Neuronal stem cell (in vitro differentiated cells): ENCODE measurements at places on chromosomes 6 and 20.

- no peak for DNase-seq
Observed at GRCh38 chr6:44498436-44498835, 110.9 kb downstream of the CDC5L start.

- no peak for DNase-seq
Observed at GRCh38 chr6:158219228-158219627, 51.1 kb downstream of the GTF2H5 start.

GRCh38 chr6:35461270-35461669 is 6.9 kb upstream of the RPL10A start:
- DNase-seq, result no peak

- no peak for DNase-seq
Observed at GRCh38 chr6:139940741-139941729, 566.6 kb upstream of the CITED2 start.

GRCh38 chr20:33232486-33233072 is 3.2 kb upstream of the BPIFA1 start:
- no peak for DNase-seq

DNA sequence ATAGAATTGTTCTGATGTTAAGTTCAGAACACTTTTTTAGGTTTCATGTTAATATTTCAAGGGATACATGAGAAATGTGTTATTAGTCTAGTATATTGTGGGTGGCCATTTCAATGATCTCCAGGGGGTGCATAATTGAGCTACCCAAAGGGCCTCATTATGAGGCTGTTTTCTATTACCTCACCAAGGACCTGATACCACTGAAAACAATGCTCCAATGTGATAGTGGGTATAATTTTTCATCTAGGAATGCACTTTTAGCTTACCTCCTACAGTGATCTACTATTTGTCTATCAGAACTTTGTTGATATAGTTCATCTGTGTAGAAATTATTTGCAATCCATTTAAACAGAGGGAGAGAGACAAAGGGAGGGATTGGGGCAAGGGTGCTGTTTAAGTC is 106.8 kb upstream of the HS3ST5 start:
- DNase-seq, result no peak

GRCh38 chr20:58019850-58020625 is 208.4 kb downstream of the ANKRD60 start:
- no peak for DNase-seq

- no peak for DNase-seq
Observed at GRCh38 chr6:135728589-135728988, 122.9 kb upstream of the PDE7B start.

- no peak for DNase-seq
Observed at GRCh38 chr6:33769248-33769821, 19.6 kb downstream of the LEMD2 start.

DNA sequence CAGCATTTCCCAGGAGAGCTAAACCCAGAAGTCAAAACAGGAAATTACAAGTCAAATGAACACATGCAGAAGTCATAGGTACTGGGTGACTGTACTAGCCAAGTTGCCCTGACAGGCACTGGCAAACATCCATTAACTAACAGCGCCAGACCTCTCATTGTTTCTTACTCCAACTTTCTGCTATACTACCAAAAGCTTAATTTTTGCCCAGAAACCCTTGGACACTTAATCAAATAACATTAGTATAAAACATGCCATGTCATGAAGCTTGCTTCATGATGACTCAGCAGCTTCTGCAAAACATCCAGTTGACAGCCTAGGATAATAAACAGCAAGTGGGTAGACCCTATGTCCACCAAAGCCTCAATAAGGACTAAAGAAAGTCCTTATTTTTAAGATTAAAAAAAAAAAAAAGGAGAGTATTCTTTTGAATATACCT is 3.5 kb downstream of the NUP153 start:
- no peak for DNase-seq

- DNase-seq, result no peak
Observed at GRCh38 chr6:135525594-135525993, 28.1 kb upstream of the AHI1 start.

- DNase-seq, result no peak
Observed at GRCh38 chr20:47117773-47118172, 223.1 kb downstream of the EYA2 start.

DNA sequence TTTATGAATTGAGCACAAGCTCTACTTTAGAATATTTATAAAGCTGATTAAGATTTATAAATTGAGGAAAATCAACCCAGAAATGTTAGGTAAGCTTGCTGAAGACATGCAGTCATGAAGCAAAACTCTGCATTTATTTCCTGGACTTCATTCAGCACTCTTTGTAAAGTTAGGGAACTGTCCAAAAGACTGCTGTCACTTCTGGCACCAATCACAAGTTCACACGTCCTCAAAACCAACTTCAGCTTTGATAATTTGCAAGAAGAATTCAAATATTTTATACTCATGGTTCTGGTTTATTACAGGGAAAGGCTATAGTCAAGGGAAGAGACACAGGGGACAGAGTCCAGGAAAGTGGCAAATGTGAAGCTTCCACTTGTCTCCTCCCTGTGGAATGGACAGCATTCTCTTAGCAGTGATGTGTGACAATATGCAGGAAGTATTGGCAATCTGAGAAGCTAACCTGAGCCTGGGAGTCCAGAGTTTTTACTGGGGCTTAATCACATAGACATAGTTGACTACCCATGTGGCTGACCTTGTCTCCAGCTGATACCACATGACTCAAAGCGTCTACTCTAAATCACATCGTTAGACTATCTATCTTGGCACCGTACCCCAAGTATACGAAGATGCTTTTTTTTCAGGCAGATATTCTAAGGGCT is 85.4 kb downstream of the PPP1R14C start:
- DNase-seq, result no peak

GRCh38 chr6:116019428-116019827 is 41.3 kb downstream of the FRK start:
- DNase-seq, result no peak

- DNase-seq, result no peak
Observed at GRCh38 chr6:134166511-134167261, 114.3 kb upstream of the SLC2A12 start.

DNA sequence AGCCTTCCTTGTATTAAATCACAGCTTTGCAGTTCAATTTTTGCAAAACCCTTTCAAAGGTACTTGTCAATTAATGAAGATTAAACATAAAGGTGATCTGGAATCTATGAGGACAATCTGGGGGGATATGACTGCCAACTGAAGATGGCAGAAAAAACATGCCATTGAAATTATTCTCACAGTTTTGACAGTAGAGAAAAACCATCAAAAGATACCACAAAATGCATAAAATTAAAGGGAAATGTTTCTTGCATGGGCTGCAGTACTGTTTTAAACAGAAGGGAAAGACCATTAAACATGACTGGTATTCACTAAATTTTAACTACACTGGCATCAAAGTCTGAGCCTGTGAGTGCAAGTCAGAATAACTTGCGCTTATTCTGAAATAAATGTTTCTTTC is 194.2 kb downstream of the ATXN1 start:
- DNase-seq, result no peak

GRCh38 chr6:162526960-162527359 is 200.6 kb downstream of the PRKN start:
- DNase-seq, result no peak

GRCh38 chr6:152248980-152249379 is 388.2 kb downstream of the SYNE1 start:
- no peak for DNase-seq

DNA sequence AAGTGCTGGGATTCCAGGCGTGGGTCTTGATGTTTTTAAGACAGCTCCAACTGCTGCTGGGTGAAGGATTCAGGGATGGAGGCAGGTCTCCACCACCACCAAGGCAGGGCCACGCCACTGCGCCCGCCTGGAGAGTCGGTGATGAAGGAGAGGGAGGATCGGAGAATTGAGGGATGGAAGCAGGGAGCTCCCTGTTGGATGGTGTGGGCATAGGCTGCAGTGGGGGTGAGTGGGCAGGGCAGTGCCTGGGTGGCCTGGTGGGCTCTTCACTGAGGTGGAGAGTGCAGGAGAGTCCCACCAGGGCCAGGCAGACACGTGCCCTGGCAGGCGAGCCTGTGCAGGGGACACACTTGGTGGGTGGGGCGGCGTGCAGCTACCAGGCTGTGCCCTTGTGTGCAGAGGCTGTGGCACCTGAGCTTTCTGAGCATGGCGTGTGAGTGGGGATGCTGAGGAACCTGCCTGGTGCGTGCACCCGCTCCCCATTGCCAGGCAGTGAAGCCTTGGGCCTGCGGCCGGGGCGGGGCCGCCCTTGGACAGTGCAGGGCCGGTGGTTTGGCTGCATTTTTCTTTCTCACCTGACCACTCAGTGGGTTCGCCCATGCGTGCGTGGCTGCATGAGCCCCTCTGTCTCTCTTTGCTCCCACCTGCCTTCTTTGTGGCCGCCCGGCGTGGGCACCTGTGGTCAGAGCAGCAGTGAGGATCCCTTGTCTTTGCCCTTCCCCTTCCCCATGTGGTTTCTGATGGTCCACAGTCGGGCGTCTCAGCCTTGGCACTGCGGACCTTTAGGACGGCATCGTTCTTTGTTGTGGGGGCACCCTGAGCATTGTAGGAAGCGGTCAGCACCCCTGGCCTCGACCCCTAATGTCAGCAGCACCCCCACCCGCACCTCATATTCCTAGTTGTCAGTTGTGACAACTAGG is 11.3 kb downstream of the RBM38 start:
- no peak for DNase-seq
